Neural cell (in vitro differentiated cells): ENCODE measurements at places on chromosomes 12 and 14. TPM values are rescaled to one million over a fixed set of nuclear protein-coding genes. Genes with fewer than 3 reads are reported as not detected.

The CLEC2A gene
- polyA plus RNA-seq: not detected in 2 replicates

The TCL1A gene
- not detected in 2 replicates for polyA plus RNA-seq

The DNAI7 gene
- 0.58 and 1.3 TPM in 2 replicates for polyA plus RNA-seq

The GNB3 gene
- polyA plus RNA-seq: 18.8 and 19.0 TPM in 2 replicates

The SMCO2 gene
- 2.4 TPM in 1 of 2 replicates, not detected in the other for polyA plus RNA-seq

The AMHR2 gene
- not detected in 2 replicates for polyA plus RNA-seq

The KRT72 gene
- polyA plus RNA-seq: not detected in 2 replicates

The PTMS gene
- 504 and 557 TPM in 2 replicates for polyA plus RNA-seq

The TAS2R7 gene
- polyA plus RNA-seq: 0.58 TPM in 1 of 2 replicates, not detected in the other

The SOX5 gene
- polyA plus RNA-seq: 1.8 and 2.0 TPM in 2 replicates

The LALBA gene
- not detected in 2 replicates for polyA plus RNA-seq

The HOXC10 gene
- polyA plus RNA-seq: not detected in 2 replicates

The CCNK gene
- 11.2 and 20.1 TPM in 2 replicates for polyA plus RNA-seq

The KLHDC1 gene
- polyA plus RNA-seq: 5.2 and 6.5 TPM in 2 replicates

The RILPL1 gene
- 1.4 and 9.0 TPM in 2 replicates for polyA plus RNA-seq

The PAH gene
- polyA plus RNA-seq: not detected in 2 replicates

The NID2 gene
- 0.48 and 1.1 TPM in 2 replicates for polyA plus RNA-seq

The CLEC2B gene
- 0.17 TPM in 1 of 2 replicates, not detected in the other for polyA plus RNA-seq

The FCF1 gene
- polyA plus RNA-seq: 31.5 and 39.8 TPM in 2 replicates

The VRTN gene
- not detected in 2 replicates for polyA plus RNA-seq

The LRRK2 gene
- 0.04 and 0.54 TPM in 2 replicates for polyA plus RNA-seq

The KRT74 gene
- not detected in 2 replicates for polyA plus RNA-seq

The MSRB3 gene
- 0.19 and 0.72 TPM in 2 replicates for polyA plus RNA-seq

The TMEM119 gene
- polyA plus RNA-seq: not detected in 2 replicates

The SIX4 gene
- polyA plus RNA-seq: 1.1 and 1.3 TPM in 2 replicates

The PMCH gene
- not detected in 2 replicates for polyA plus RNA-seq

The CRACR2A gene
- 0.58 and 2.1 TPM in 2 replicates for polyA plus RNA-seq

The RGS6 gene
- 2.1 and 7.3 TPM in 2 replicates for polyA plus RNA-seq

The ESRRB gene
- polyA plus RNA-seq: 0.59 and 1.9 TPM in 2 replicates

The IL31 gene
- polyA plus RNA-seq: not detected in 2 replicates

The OASL gene
- 0.42 TPM in 1 of 2 replicates, not detected in the other for polyA plus RNA-seq

The TWF1 gene
- polyA plus RNA-seq: 96.2 and 97.2 TPM in 2 replicates

The P3H3 gene
- 58.9 and 66.1 TPM in 2 replicates for polyA plus RNA-seq

The ZDHHC22 gene
- polyA plus RNA-seq: 4.3 and 5.1 TPM in 2 replicates

The RNASE3 gene
- polyA plus RNA-seq: not detected in 2 replicates

The ACVRL1 gene
- not detected in 2 replicates for polyA plus RNA-seq

The TAS2R46 gene
- not detected in 2 replicates for polyA plus RNA-seq

The SERPINA5 gene
- 4.7 TPM in 1 of 2 replicates, not detected in the other for polyA plus RNA-seq

The ISCU gene
- polyA plus RNA-seq: 164 and 170 TPM in 2 replicates

The GALNT6 gene
- not detected in 2 replicates for polyA plus RNA-seq

The SYT1 gene
- 103 and 106 TPM in 2 replicates for polyA plus RNA-seq

The DIO2 gene
- 1.3 and 2.1 TPM in 2 replicates for polyA plus RNA-seq

The PRPH gene
- not detected in 2 replicates for polyA plus RNA-seq

The C12orf50 gene
- 0.30 and 0.68 TPM in 2 replicates for polyA plus RNA-seq

The PZP gene
- not detected in 2 replicates for polyA plus RNA-seq

The FSCB gene
- not detected in 2 replicates for polyA plus RNA-seq

The FZD10 gene
- not detected in 2 replicates for polyA plus RNA-seq

The CAND1 gene
- polyA plus RNA-seq: 132 and 137 TPM in 2 replicates

The OTX2 gene
- polyA plus RNA-seq: 2.1 and 3.2 TPM in 2 replicates
